ENCODE measurements at places on chromosomes 7 and 10.
A peak's percentile ranks its signal among the peaks of the same experiment; 100 is the strongest.

- no peak for DNase-seq
These were observed 644.1 kb upstream of the SEMA3D start for GRCh38 chr7:85830982-85831381.

- no peak for DNase-seq
These were observed 3.0 kb upstream of the TECPR1 start for GRCh38 chr7:98254951-98255610.

DNA sequence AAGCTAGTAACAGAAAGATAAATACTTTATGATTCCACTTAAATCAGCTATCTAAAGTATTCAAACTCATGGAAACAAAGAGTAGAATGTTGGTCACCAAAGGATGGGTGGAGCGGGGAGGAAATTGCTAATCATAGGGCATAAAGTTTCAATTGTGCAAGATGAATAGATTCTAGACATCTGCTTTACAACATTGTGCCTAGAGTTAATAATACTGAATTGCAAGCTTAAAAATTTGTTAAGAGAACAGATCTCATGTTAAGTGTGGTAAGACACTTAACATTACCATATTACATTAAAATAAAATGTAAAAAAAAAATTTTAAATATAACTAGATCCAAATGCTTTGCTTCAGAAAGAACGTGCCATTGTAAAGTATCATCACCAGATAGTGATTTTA lies 411.1 kb upstream of the MBL2 start:
- no peak for DNase-seq

DNA sequence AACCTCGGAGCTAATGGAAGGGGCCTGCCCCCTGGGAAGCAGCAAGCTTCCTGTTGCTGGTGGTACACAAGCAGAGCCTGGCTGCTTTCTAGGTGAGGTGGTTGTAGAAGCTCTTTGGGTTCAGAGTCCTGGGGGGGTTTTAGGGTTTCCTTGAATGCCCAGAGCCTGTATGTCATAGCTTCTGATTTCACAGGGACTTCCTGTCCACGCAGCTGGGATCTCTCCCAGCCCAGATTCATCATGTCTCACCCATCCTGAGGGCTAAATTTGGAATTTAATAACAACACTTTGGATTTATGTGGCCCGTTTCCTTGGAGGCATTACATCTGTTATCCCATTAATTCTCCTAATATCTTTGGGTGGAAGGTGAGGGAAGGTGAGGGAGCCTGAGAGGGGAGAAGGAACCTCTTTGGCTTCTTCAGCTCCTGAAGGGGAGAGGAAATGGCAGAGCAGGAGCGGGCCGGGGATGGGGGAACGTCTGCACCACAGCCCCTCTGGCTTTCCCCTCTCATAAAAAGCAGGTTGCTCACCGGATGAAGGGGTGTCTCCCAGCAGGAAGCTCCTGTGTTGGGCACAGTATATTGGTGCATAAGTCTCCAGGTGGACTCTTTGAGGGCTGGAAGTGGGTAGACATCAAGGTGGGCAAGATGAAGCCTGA lies 19.7 kb downstream of the RPS24 start:
- no peak for DNase-seq

GRCh38 chr7:75905785-75906604 lies 9.0 kb upstream of the POR start:
- DNase-seq = peak; percentile 78

DNA sequence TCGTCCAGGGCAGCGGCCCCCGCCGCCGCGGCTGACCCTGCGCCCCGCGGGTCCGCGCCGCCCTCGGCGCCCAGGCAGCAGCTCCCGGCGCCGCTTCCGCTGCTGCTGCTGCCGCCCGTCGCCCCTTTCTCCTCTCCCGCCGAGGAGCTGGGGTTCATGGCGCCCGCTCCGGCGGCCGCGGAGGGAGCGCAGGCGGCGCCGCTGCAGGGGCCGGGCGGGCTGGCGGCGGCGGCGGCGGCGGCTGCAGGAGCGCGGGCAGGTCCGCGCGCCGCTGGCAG lies 286 bp downstream of the DGKI start:
- no peak for DNase-seq

DNA sequence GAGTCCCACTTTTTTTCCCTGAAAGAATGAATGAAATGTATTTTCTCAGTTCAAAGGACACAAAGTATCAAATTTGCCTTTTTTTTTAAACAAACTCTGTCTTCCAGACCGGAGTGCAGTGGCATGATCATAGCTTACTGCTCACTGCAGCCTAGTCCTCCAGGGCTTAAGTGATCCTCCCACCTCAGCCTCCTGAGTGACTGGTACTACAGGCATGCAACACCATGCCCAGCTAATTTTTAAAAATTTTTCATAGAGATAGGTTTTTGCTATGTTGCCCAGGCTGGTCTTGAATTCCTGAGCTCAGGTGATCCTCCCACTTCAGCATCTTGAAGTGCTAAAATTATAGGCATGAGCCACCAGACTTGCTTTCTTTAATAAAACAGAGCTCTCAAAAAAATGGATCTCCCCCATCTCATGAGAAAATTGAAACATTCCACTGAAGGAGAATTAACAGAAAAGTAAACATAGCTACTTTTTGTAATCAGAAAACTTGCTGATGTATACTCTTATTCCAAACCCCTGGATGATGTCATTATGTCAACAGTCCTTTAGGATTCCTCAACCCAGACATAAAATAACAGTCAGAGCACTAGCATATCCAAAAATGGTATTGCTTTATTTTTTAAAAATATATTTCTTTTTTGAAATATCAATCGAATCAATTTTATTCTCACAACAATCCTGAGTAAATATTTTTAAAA lies 12.3 kb upstream of the TRDMT1 start:
- DNase-seq = no peak

- no peak for DNase-seq
These were observed 366.5 kb upstream of the KLF6 start for GRCh38 chr10:4151466-4151865.

GRCh38 chr10:114767986-114768821 lies 53.4 kb upstream of the FHIP2A start:
- no peak for DNase-seq

GRCh38 chr7:130695840-130696239 lies 9.5 kb upstream of the TSGA13 start:
- DNase-seq = no peak

DNA sequence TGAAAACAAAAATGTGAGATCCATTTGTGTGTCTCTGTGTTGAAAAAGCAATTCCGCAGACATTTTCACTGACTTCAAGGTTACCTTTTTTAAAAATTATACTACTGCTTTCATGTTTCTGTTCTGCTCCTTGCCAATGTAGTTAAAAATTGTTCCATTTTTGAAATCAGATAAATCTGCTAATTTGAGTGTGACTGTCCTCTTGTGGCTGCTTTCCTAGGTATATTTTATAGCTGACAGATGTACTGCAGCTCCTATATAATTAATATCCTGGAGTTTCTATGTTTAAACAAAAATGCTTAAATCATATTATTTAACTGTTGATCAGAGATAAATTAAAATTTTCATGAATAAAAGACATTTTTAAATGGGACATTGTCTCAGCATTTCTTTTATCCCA lies 177.6 kb upstream of the LRRTM3 start:
- DNase-seq = no peak

- DNase-seq = no peak
These were observed 15.4 kb downstream of the MMRN2 start for GRCh38 chr10:86941991-86942421.
